ENCODE measurements at places on chromosomes 1 and 21. TPM values are rescaled to one million over a fixed set of nuclear protein-coding genes. Genes with fewer than 3 reads are reported as not detected.

The FAM151A gene
- total RNA-seq: not detected

DNA sequence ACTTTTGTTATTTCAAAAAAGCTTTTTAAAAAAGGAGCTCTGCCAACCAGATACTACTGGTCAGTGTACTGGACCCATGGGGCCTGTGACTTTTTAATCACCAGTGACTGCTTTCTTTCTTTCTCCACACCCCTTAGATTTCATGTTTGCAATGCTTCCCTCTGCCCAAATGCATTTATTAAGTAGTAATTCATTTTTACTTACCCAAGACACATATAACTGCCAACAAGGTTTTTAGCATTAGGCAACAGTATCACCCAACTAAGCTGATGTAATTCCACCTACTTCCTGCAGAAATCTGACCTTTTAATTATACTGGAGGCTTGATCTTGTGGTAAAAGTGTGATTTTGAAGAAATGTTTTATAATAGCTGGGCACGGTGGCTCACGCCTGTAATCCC lies 12.5 kb downstream of the MECR start:
- H3K27ac ChIP-seq: no peak overlapping the region
- H3K27me3 ChIP-seq: no peaks in the 10 kb centered on the region
- no peaks in the 10 kb centered on the region for H3K4me1 ChIP-seq
- no peak overlapping the region for H3K4me3 ChIP-seq
- no peaks in the 10 kb centered on the region for H3K36me3 ChIP-seq
- DNase-seq: no peak

- no peak overlapping the region for H3K4me3 ChIP-seq
- no peaks in the 10 kb centered on the region for H3K36me3 ChIP-seq
- 0 out of 2 replicates have a peak, but pooled peaks cover 5% of the 10 kb centered on the region for H3K27me3 ChIP-seq
- no peaks in the 10 kb centered on the region for H3K4me1 ChIP-seq
- no peak for DNase-seq
These were observed 395.0 kb downstream of the PTPRU start for GRCh38 chr1:29631361-29631760.

DNA sequence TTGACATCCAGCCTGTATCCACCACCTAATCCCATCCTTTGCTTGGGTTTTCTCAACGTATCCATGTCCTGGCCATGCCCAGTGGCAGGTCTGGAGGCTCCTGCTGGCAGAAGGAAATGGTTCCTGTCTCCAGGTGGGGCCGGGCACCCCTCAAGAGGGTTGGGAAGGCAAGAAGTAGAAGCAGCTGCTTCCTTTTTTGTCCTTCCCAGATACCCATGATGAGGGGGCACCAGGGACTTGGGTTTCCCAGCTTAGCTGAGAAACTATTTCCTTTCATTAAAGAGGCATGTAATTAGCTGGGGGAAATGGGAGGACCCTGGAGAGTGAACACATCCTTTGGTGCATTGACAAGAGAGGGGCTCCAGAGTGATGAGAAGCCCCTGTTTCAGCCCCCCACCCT lies 21.1 kb upstream of the SLC45A3 start:
- no peaks in the 10 kb centered on the region for H3K4me1 ChIP-seq
- H3K27me3 ChIP-seq: no peaks in the 10 kb centered on the region
- H3K4me3 ChIP-seq: no peak overlapping the region
- no peak overlapping the region for H3K27ac ChIP-seq
- H3K36me3 ChIP-seq: no peaks in the 10 kb centered on the region
- no peak for DNase-seq

GRCh38 chr1:245986404-245987218 lies 520.5 kb downstream of the SMYD3 start:
- no peak overlapping the region for H3K4me3 ChIP-seq
- peaks cover 16% of the 10 kb centered on the region for H3K4me1 ChIP-seq
- H3K27me3 ChIP-seq: no peaks in the 10 kb centered on the region
- H3K27ac ChIP-seq: no peak overlapping the region
- no peak for DNase-seq

GRCh38 chr1:37793773-37794371 lies at the start of gene MANEAL:
MANEAL (plus strand) TSS chr1:37793847; CDS start chr1:37794183, 336 bp downstream.
- DNase-seq: no peak
- H3K36me3 ChIP-seq: no peaks in the 10 kb centered on the region
- H3K27ac ChIP-seq: no peak within 1 kb of the TSS
- peak within 1 kb of the TSS; percentile 68 for H3K4me3 ChIP-seq

GRCh38 chr1:182731852-182732575 lies 47.6 kb upstream of the RGS8 start:
- DNase-seq: no peak
- H3K36me3 ChIP-seq: no peaks in the 10 kb centered on the region
- no peak overlapping the region for H3K27ac ChIP-seq
- H3K27me3 ChIP-seq: peaks cover 3% of the 10 kb centered on the region

GRCh38 chr1:17764591-17764990 lies 9.5 kb downstream of the ACTL8 start:
- H3K4me1 ChIP-seq: no peaks in the 10 kb centered on the region
- DNase-seq: no peak
- H3K27ac ChIP-seq: no peak overlapping the region
- H3K36me3 ChIP-seq: no peaks in the 10 kb centered on the region
- H3K4me3 ChIP-seq: no peak overlapping the region
- H3K27me3 ChIP-seq: no peaks in the 10 kb centered on the region

DNA sequence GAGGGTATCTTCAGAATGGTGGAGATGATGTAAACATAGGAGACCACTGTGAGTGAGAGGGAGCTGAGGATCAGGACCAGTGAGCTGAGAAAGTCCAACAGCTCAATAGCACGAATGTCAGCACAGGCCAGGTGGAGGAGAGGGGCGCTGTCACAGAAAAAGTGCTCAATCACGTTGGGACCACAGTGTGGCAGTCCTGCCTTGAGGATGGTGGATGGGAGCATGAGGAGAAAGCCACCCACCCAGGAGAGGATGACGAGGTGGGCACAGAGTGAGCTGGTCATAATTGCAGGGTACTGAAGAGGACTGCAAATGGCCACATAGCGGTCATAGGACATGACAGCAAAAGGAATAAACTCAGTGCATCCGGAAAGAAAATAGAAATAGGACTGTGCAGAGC lies 8.1 kb downstream of the OR11L1 start:
- no peak for DNase-seq
- H3K4me1 ChIP-seq: no peaks in the 10 kb centered on the region
- no peaks in the 10 kb centered on the region for H3K36me3 ChIP-seq
- H3K27ac ChIP-seq: no peak overlapping the region
- no peaks in the 10 kb centered on the region for H3K27me3 ChIP-seq

DNA sequence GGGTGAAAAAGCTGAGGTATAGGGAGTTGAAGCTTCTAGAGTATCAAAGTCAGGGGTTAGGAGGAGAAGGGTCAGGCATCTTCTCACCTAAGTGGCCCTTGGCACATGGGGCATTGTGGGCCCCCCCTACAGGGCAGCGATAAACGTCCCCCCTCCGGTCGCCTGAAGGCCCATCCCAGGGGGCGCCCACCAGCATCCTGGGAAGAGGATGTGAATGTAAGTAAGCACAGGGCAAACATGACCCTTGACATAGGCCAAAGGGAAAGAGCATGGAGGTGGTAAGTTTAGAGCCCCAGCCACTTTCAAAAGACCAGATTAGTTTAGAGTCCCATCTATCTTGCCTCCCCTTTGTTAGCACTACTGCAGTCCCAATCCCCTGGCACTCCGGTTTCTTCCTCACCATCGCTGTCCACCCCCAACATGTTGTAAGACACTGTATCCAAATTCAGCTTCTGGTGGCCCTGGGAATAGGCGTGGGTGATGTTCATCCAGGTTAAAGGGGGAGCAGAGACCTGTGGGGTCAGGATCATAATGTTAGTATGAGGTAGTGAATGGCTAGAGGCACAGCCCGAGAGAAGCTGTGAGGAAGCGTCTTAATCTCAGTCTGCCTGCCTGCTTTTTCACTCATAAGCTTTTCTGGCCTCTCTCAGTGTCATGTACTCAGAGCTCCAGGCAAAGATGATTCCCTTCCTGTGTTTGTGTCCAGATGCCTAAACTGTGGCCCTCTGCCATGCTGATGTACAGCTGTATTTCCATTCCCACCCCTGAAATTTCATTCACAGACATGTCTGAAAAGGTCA lies 2.7 kb downstream of the ITGA10 start:
- DNase-seq: no peak
- no peaks in the 10 kb centered on the region for H3K36me3 ChIP-seq
- H3K4me1 ChIP-seq: peaks cover 2% of the 10 kb centered on the region

- H3K4me3 ChIP-seq: no peak overlapping the region
- no peaks in the 10 kb centered on the region for H3K27me3 ChIP-seq
- H3K4me1 ChIP-seq: no peaks in the 10 kb centered on the region
- DNase-seq: no peak
- no peak overlapping the region for H3K27ac ChIP-seq
- no peaks in the 10 kb centered on the region for H3K36me3 ChIP-seq
These were observed 103.6 kb downstream of the KIF26B start for GRCh38 chr1:245258271-245258920.
